ENCODE measurements at places on chromosomes 1 and 21.

GRCh38 chr1:15017120-15017519 lies 136.4 kb upstream of the TMEM51 start:
- DNase-seq, result no peak

GRCh38 chr1:239368436-239369109 lies 17.8 kb upstream of the CHRM3 start:
- no peak for DNase-seq

DNA sequence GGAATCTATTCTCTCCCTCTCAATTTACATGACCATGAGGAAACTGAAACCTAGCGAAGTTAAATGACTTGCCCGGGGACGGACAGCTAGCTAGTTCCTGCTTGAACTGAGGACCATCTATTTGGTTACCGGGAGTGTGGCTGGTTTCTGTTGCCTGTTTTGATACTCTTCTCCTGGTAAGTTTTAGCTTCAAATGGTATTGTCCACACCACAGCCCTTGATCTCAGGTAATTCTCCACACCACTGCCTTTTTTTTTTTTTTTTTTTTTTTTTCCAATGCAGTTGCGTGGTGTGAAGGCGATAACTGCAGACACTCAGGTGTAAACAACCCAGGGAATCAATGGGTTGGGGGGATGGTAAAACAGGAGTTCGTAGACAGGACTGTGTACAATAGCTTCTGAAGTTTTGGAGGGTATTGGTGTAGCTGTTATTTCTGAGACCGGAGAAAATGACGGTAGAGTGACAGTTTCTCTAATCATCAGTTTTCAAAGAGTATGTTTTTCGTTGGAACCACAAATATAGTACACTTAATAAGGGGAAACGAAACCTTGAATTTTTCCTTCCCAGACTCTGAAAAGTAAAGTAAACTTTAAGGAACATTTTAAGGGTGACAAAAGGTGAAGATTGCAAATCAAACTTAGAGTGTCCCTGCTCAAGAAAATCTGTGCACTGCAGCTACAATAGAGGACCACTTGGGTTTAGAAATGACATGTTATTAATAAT lies 125.3 kb upstream of the CACYBP start:
- DNase-seq, result no peak

DNA sequence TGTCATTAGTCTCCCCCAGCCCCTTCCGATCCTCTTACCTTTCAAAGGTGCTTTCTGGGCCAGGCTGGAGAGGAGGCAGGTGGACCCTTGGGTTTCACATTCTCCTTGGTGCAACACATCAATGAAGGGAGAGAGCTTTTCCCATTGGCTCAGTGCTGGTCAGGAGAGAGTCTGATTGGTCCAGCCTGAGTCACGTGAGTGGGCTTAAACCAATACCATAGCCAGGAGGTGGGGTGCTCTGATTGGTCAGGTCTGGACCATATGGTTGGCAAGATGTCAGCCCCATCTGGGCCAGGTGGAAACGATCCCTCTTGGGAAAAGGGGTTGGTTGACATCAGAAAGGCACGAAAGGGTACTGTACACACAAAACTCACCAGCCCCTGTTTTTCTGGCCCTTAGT lies 44.8 kb upstream of the ABCG1 start:
- no peak for DNase-seq

- DNase-seq, result no peak
Observed at GRCh38 chr1:165259706-165260428, 96.6 kb downstream of the LMX1A start.

DNA sequence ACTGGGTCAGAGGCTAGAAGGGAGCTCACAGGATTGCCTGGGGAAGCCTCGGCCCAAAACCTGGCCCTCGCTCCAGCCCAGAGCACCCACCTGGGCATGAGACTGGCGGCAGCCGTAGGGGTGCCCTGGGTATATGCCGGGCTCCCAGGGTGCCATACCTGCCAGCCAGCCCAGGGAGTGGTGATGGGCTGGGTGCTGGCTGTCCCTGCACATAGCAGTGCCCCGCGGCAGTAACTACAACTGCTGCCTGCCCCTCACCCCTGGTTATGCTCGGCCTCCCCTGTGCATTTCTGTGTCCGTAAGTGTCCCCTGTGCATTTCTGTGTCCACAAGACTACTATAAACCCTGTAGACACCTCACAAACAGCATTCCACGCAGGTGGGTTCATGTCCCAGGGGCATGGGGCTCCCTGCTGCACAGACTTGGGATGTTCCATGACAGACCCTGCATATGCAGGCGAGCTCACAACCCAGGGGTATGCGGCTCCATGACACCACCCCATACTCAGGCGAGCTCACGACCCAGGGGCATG lies 5.8 kb upstream of the SPATC1L start:
- no peak for DNase-seq

- DNase-seq, result peak; percentile 1
Observed at GRCh38 chr1:168991667-168992475, 114.6 kb upstream of the ATP1B1 start.

DNA sequence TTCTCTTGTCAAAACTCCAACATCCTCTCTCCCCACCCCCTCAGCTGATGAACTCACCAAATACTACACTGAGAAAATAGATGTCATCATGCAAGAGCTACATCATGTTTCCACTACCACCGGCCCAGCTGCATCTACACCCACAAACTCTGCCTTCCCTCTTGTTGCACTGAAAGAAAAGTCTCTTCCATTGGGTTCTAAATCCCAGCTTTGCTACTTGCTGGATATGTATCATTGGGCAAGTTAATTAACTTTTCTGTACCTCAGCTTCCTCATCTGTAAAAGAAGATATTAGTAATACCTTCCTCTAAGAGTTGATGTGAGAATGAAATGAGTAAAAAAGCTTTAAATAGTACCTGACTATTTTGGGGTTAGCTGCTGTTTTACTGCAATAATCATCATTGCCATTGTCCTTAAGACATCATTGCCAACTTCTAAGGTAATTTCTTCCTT lies 108.6 kb downstream of the OLFML2B start:
- DNase-seq, result peak; percentile 16

- DNase-seq, result no peak
Observed at GRCh38 chr21:30340714-30341573, 3.5 kb upstream of the KRTAP27-1 start.

GRCh38 chr1:32632829-32633228 lies 17.5 kb downstream of the ZBTB8OS start:
- no peak for DNase-seq

- DNase-seq, result no peak
Observed at GRCh38 chr1:179935909-179936496, 18.6 kb upstream of the CEP350 start.

GRCh38 chr1:1302006-1302430 lies 5.7 kb downstream of the ACAP3 start:
- no peak for DNase-seq

GRCh38 chr1:225642177-225642576 lies 10.7 kb downstream of the ENAH start:
- no peak for DNase-seq

- no peak for DNase-seq
Observed at GRCh38 chr1:151494741-151495281, 16.4 kb upstream of the CGN start.

- DNase-seq, result no peak
Observed at GRCh38 chr1:44101328-44101727, 17.3 kb upstream of the KLF17 start.

- no peak for DNase-seq
Observed at GRCh38 chr1:175361476-175361875, 168.9 kb upstream of the KIAA0040 start.

- DNase-seq, result peak; percentile 21
Observed at GRCh38 chr21:44517175-44517899, 22.7 kb downstream of the KRTAP10-1 start.

DNA sequence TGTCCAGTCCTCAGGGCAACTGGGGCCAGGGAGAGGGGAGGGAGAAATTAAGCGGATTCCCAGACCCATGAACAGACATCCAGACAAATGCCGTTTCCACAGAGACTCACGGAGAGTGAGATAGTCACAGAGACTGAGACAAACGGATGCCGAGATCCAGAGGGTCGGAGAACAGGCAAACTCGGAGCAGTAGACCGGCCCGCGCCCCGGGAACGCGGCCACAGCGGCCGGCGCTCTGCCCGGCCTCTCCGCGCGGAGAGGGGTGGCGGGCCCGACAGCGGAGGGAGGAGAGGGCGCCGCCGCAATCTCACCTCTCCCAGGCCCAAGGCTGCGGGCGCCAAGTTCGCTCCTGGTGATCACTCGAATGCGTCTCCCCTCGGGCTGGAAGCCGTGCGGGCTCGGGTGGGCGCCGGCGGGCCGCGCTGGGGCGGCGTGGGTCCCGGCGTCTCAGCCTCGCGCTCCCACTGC lies 831 bp upstream of the FOXD2 start:
- DNase-seq, result no peak

GRCh38 chr1:88149686-88150085 lies 534.4 kb upstream of the PKN2 start:
- DNase-seq, result no peak

DNA sequence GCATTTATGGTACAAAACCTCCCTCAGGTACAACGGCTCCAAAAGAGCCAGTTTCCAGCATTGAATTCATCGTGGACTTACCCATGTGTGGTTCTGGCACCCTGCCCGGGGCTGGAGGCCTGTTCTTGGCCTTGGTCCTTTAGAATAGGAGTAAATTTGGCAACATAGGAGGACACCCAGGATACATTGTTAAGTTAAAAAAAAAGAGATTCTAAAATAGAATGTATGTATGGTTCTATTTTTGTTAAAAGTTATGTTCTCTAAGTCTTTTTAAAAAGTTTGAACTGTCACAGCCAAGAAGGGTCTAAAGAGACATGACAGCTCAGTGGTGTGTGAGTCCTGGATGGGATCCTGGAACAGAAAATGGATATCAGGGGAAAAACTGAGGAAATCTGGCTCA lies 25.9 kb downstream of the EPHX1 start:
- DNase-seq, result no peak

DNA sequence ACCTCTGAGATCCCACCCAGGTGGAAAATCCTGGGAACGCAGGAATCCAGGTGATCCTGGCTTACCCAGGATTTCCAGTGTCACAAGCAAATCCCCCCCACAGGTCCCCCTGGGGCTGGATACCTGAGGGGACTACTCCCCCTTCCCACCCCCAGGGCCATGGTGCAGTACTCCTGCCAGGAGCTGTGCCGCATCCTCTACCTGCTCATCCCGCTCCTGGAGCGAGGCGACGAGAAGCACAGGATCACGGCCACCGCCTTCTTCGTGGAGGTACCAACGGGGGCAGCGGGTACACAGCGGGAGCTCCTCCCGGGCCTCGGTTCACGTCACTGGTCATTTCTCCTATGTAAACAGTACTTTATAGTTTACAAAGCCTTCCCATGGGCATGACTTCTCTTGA lies 20.4 kb upstream of the TTC4 start:
- DNase-seq, result no peak

- DNase-seq, result no peak
Observed at GRCh38 chr21:35933466-35933865, 126.9 kb downstream of the SETD4 start.

DNA sequence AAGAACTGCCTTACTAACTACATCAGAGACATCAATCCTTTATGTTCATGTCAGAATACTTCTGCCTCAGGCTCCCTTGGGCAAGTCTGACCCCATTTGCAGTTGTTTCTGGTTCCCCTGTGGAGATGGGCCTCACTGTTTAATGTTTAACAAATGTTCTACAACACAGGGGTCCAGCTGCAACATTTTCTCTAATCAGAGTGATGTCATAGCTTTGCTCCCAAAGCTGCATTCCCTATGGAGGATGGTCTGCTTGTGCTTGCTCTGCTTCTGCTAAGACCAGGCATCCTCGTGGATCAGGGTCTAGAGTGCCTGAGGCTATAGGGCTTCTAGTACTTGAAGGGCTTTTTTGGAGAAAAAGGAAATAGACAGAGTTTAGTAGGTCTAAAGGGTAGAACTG lies 1071.2 kb downstream of the TTLL7 start:
- DNase-seq, result no peak

DNA sequence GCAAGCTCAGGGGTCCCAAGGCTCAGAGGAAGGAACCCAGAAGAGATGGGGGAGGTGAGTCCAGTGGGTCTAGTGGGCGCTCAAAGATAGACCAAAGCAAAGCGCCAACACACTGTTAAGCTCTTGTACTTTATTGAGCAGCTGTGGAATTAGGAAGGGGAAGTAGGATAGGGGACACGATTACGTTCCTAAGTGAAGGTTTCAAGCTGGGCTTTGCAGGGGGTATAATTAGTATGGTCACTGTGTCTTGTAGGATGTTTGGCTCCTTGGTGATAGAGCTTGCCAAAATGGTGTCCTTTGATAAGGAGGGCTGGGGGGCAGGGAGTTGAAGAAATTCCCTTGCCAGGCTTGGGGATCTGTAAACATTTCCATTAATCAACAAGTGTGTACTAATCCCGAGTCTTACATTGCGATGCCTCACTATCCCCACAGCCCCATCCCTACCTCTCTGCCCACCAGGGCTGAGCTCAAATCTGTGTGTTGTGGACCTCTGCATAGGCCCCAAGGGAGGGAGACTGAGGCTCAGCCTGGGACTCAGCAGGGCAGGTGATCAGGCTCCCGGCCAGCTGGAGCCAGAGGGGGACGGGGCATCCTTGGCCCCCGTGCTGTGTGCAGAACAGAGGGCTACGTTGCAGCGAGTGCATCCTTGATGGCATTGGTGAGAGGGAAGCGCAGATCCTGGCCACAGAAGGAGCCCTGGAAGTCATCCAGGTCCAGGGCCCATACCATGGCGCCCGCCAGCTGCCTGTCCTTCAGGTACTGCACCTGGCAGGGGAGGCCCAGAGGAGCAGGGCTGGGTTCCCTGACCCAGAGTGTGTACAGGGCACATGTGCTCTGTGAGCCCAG lies 3.4 kb upstream of the MYBPH start:
- no peak for DNase-seq

DNA sequence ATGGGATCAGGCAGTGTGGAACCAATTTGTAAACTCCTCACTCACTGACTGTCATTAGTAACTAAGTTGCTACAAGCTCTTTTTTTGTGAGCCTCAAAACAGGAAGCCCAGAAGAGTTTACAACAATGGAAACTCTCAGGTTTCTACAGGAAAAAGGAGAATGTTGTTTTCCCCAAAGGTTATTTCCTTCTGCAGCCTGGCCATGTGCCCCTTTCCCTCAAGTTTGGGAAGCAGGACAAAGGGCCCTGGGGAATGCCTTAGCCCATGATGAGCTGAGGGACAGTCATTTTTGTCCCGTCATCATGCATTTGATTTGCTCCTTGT lies 395.9 kb downstream of the KIF26B start:
- DNase-seq, result no peak

DNA sequence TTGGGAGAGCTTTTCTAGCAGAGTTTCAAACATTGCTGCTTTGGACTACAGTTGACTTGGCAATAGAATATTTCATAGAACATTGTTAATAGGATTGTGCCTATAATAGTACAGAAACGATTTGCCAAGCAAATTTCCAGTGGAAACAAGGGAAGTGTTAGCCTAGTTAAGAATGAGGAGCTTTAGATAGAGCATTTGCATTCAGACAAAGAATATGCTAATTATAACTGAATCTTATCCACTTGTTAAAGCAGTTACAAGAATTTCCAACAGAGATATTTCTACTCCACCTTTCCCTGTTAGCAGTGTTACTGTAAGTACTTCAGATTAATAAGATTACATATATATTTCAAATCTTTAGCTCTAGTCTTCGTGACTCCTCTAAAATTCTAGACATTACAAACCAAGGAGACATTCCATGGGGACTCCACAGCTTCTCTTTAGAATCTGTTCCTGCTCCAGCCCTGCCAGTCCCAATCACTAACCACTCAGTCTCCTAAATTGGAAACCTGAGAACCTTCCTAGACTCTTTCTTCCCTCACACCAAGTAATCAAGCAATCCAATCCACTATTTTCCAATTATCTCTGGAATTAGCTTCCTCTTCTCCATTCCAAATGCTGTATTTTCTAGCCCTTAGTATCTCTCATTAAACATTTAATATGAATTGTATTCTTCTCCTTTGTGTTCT lies 141.8 kb upstream of the PBX1 start:
- DNase-seq, result no peak

GRCh38 chr1:36884029-36884701 lies 150.2 kb downstream of the GRIK3 start:
- no peak for DNase-seq

GRCh38 chr1:30461640-30462039 lies 261.7 kb downstream of the MATN1 start:
- DNase-seq, result no peak

Data from stimulated activated CD8-positive, alpha-beta memory T cell treated with anti-CD3 and anti-CD28 coated beads, Interleukin-15, amount 100 ng/mL, for 48 hours (primary cell).